Ovary (tissue), 10 donors: ENCODE measurements at places on chromosomes 11 and 22. TPM values are rescaled to one million over a fixed set of nuclear protein-coding genes. Genes with fewer than 3 reads are reported as not detected.

DNA sequence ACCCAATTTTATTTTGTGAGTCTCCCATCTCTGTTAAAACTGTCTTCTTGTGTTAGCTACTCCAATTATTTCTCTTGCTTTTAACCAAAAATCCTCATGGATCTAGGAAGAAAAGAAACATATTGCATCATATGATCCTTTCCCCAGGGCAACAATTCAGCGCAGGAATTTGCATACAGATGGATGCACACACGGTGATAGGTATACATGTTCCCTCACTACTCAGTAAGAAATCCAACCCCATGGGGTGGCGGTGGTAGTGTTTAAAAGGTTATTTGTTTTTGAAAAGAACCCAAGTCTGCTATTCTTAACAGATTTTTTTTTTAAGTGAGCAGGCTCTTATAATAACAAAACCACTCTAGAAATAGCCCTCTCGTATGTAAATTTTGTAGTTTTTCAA is 4.2 kb upstream of the SYN3 start:
- no peak overlapping the region for H3K27ac ChIP-seq
- no peak for DNase-seq
- H3K27me3 ChIP-seq = no peaks in the 10 kb centered on the region
- no peaks in the 10 kb centered on the region for H3K36me3 ChIP-seq
- no peaks in the 10 kb centered on the region for H3K4me1 ChIP-seq

- DNase-seq = no peak
- H3K4me3 ChIP-seq = no peak overlapping the region
- no peaks in the 10 kb centered on the region for H3K4me1 ChIP-seq
- H3K36me3 ChIP-seq = no peaks in the 10 kb centered on the region
- no peaks in the 10 kb centered on the region for H3K27me3 ChIP-seq
Observed at GRCh38 chr11:45737056-45737455, 67.9 kb upstream of the SLC35C1 start.

GRCh38 chr11:61118406-61118805 is 16.1 kb downstream of the CD5 start:
- no peak for DNase-seq
- H3K36me3 ChIP-seq = no peaks in the 10 kb centered on the region
- H3K4me1 ChIP-seq = peaks cover 6% of the 10 kb centered on the region
- no peak overlapping the region for H3K4me3 ChIP-seq
- H3K27ac ChIP-seq = no peak overlapping the region
- no peaks in the 10 kb centered on the region for H3K27me3 ChIP-seq

GRCh38 chr22:48251629-48252028 is 1489.2 kb downstream of the TBC1D22A start:
- H3K4me1 ChIP-seq = no peaks in the 10 kb centered on the region
- no peaks in the 10 kb centered on the region for H3K27me3 ChIP-seq
- H3K4me3 ChIP-seq = no peak overlapping the region
- H3K27ac ChIP-seq = no peak overlapping the region
- DNase-seq = no peak

- H3K4me3 ChIP-seq = no peak overlapping the region
- peak overlapping the region; percentile 84 for H3K27ac ChIP-seq
- peaks cover 14% of the 10 kb centered on the region for H3K4me1 ChIP-seq
- H3K27me3 ChIP-seq = no peaks in the 10 kb centered on the region
- no peak for DNase-seq
Observed at GRCh38 chr11:68037411-68038225, 1.2 kb upstream of the TCIRG1 start.

- peak; percentile 67 for DNase-seq
- no peaks in the 10 kb centered on the region for H3K36me3 ChIP-seq
- no peak overlapping the region for H3K27ac ChIP-seq
- peaks cover 5% of the 10 kb centered on the region for H3K4me1 ChIP-seq
- H3K4me3 ChIP-seq = peak overlapping the region; percentile 32
Observed at GRCh38 chr11:120564573-120565311, 53.2 kb downstream of the GRIK4 start.

GRCh38 chr11:131833366-131833765 is 463.0 kb downstream of the NTM start:
- no peak for DNase-seq
- no peaks in the 10 kb centered on the region for H3K27me3 ChIP-seq
- H3K36me3 ChIP-seq = no peaks in the 10 kb centered on the region
- H3K4me1 ChIP-seq = no peaks in the 10 kb centered on the region
- H3K4me3 ChIP-seq = no peak overlapping the region

DNA sequence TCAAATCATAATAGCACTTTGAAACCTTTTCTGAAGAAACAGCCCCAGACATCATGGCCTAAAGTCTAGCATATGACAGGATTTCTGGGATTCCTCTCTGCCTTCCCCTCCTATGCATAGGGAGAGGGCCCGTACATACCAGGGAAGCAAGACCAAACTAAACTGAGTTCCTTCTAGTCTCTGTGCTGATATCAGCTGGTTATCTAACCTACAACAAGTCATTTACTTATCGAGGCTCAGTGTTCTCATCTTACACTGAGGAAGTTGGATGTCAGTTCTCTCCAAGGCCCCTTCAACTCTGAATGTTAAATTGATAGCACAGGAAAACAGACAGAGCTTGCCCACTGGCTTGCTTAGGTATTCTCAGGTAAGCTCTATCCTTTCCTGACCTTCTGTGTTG is 17.0 kb upstream of the GRIK4 start:
- no peak for DNase-seq
- no peaks in the 10 kb centered on the region for H3K36me3 ChIP-seq
- no peak overlapping the region for H3K27ac ChIP-seq
- no peak overlapping the region for H3K4me3 ChIP-seq

- no peak overlapping the region for H3K27ac ChIP-seq
- no peaks in the 10 kb centered on the region for H3K36me3 ChIP-seq
- no peak for DNase-seq
Observed at GRCh38 chr22:22213231-22213630, 31.4 kb upstream of the VPREB1 start.

GRCh38 chr11:1592628-1593027 is 5.5 kb downstream of the KRTAP5-2 start:
- H3K27me3 ChIP-seq = no peaks in the 10 kb centered on the region
- DNase-seq = no peak
- H3K27ac ChIP-seq = no peak overlapping the region
- H3K4me3 ChIP-seq = no peak overlapping the region
- no peaks in the 10 kb centered on the region for H3K36me3 ChIP-seq

- no peaks in the 10 kb centered on the region for H3K27me3 ChIP-seq
- no peak overlapping the region for H3K4me3 ChIP-seq
- H3K4me1 ChIP-seq = peaks cover 3% of the 10 kb centered on the region
- no peak for DNase-seq
- H3K36me3 ChIP-seq = no peaks in the 10 kb centered on the region
Observed at GRCh38 chr22:50082961-50083461, 2.2 kb downstream of the MLC1 start.

DNA sequence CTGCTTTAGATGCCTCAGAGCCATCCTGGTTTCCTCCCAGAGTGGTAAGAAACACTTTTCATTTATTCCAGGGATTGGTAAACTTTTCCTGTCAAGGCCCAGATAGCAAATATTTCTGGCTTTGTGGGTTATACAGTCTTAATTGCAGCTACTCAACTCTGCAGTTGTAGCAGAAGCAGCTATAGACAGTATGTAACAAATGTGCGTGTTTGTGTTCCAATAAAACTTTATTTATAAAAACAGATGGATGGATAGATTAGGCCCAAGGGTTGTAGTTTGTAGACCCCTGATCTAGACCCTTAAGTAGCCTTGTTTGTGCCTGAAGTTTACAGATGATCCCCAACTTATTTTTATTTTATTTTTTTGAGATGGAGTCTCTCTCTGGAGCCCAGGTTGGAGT is 17.9 kb downstream of the NNMT start:
- H3K4me3 ChIP-seq = no peak overlapping the region
- no peaks in the 10 kb centered on the region for H3K36me3 ChIP-seq
- H3K4me1 ChIP-seq = no peaks in the 10 kb centered on the region
- no peak overlapping the region for H3K27ac ChIP-seq
- H3K27me3 ChIP-seq = no peaks in the 10 kb centered on the region

GRCh38 chr22:39487826-39488520 is 14.1 kb upstream of the MIEF1 start:
- H3K27ac ChIP-seq = no peak overlapping the region
- DNase-seq = no peak
- no peaks in the 10 kb centered on the region for H3K27me3 ChIP-seq
- no peak overlapping the region for H3K4me3 ChIP-seq
- H3K36me3 ChIP-seq = no peaks in the 10 kb centered on the region

DNA sequence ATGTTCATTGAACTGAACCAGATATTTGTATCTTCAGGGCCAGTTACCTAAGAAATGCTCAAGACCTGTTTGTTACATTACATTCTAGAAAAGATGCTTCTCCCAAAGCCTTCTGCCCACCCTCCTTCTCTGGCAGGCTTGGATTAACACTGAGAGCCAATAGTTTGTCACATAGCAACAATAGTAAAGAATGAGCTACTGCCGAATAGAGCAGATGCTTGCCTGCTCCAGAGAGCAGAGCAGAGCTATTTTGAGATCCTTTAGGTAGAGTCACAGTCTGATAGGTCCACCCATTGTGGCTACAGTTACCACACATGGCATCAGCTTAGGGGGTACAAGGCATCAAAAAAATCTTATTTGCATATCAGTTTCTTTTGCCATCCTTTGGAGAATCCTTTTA is 13.5 kb upstream of the EP300 start:
- no peaks in the 10 kb centered on the region for H3K4me1 ChIP-seq
- DNase-seq = no peak
- H3K36me3 ChIP-seq = no peaks in the 10 kb centered on the region
- H3K4me3 ChIP-seq = no peak overlapping the region
- H3K27ac ChIP-seq = no peak overlapping the region
- no peaks in the 10 kb centered on the region for H3K27me3 ChIP-seq

- no peaks in the 10 kb centered on the region for H3K4me1 ChIP-seq
- no peak overlapping the region for H3K27ac ChIP-seq
- H3K36me3 ChIP-seq = no peaks in the 10 kb centered on the region
- no peaks in the 10 kb centered on the region for H3K27me3 ChIP-seq
- no peak overlapping the region for H3K4me3 ChIP-seq
Observed at GRCh38 chr11:93845181-93846092, 5.0 kb downstream of the VSTM5 start.

GRCh38 chr11:77040889-77041288 is 6.7 kb downstream of the B3GNT6 start:
- peaks cover 4% of the 10 kb centered on the region for H3K4me1 ChIP-seq
- H3K36me3 ChIP-seq = no peaks in the 10 kb centered on the region
- no peak overlapping the region for H3K4me3 ChIP-seq

DNA sequence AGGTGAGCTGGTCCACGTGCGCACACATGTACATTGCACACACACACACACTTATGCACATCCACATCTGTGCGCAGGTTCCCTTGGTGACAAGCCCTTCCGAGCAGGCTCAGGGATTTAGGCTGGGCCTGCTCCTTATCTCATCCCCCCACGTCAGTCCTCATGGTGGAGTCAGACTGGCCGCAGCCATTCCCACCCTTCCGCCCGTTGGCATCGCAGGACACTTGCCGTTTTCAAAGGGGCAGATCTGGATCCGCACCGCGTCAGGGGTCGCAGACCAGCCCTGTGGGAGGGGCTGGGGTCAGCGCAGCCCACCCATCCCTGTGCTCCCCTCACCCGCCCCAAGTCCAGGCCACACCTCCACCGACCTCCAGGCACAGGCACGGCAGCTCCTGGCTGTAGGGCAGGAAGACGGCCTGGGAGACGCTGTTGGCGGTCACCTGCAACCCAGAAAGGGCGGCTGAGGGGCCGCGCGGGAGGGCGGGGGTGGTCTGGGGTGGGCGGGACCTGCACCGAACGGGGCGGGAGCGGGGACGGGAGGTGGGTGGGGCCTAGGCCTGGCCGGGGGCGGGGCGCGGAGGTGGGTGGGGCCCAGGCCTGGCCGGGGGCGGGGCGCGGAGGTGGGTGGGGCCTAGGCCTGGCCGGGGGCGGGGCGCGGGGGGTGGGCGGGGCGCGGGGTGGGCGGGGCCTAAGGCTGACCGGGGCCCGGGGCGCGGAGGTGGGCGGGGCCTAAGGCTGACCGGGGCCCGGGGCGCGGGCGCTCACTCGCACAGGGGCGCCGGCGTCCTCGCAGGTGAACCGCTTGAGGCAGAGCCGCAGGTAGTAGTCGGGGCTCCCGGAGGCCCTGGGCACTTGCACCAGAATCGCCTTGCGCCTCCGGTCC is 13.3 kb downstream of the IL17REL start:
- H3K4me1 ChIP-seq = peaks cover 4% of the 10 kb centered on the region
- H3K36me3 ChIP-seq = no peaks in the 10 kb centered on the region
- H3K4me3 ChIP-seq = no peak overlapping the region
- DNase-seq = no peak
- no peaks in the 10 kb centered on the region for H3K27me3 ChIP-seq
- no peak overlapping the region for H3K27ac ChIP-seq

GRCh38 chr11:60984149-60984548 is 12.7 kb downstream of the CD6 start:
- H3K4me3 ChIP-seq = no peak overlapping the region
- no peaks in the 10 kb centered on the region for H3K4me1 ChIP-seq
- no peak overlapping the region for H3K27ac ChIP-seq
- no peaks in the 10 kb centered on the region for H3K36me3 ChIP-seq
- no peak for DNase-seq
- H3K27me3 ChIP-seq = no peaks in the 10 kb centered on the region

- H3K4me3 ChIP-seq = no peak overlapping the region
- no peak for DNase-seq
- peaks cover 33% of the 10 kb centered on the region for H3K4me1 ChIP-seq
- H3K36me3 ChIP-seq = no peaks in the 10 kb centered on the region
- no peaks in the 10 kb centered on the region for H3K27me3 ChIP-seq
Observed at GRCh38 chr11:8726395-8726794, 43.8 kb downstream of the RPL27A start.

- DNase-seq = no peak
- H3K27me3 ChIP-seq = no peaks in the 10 kb centered on the region
- peaks cover 4% of the 10 kb centered on the region for H3K4me1 ChIP-seq
- no peak overlapping the region for H3K4me3 ChIP-seq
Observed at GRCh38 chr11:116794851-116795250, 3.2 kb upstream of the APOA5 start.

- no peak overlapping the region for H3K27ac ChIP-seq
- no peaks in the 10 kb centered on the region for H3K4me1 ChIP-seq
- H3K27me3 ChIP-seq = no peaks in the 10 kb centered on the region
- no peaks in the 10 kb centered on the region for H3K36me3 ChIP-seq
- no peak overlapping the region for H3K4me3 ChIP-seq
Observed at GRCh38 chr11:57164317-57164716, 17.4 kb upstream of the LRRC55 start.

- H3K27ac ChIP-seq = no peak overlapping the region
- no peak overlapping the region for H3K4me3 ChIP-seq
- no peaks in the 10 kb centered on the region for H3K27me3 ChIP-seq
- H3K4me1 ChIP-seq = no peaks in the 10 kb centered on the region
- DNase-seq = no peak
Observed at GRCh38 chr11:117731722-117732290, 65.2 kb downstream of the DSCAML1 start.

GRCh38 chr11:75562836-75563484 is 907 bp downstream of the SERPINH1 start:
- H3K4me1 ChIP-seq = peaks cover 34% of the 10 kb centered on the region
- H3K27ac ChIP-seq = peak overlapping the region; percentile 100
- no peaks in the 10 kb centered on the region for H3K36me3 ChIP-seq

- H3K4me3 ChIP-seq = no peak overlapping the region
- H3K4me1 ChIP-seq = no peaks in the 10 kb centered on the region
- no peaks in the 10 kb centered on the region for H3K36me3 ChIP-seq
- H3K27me3 ChIP-seq = no peaks in the 10 kb centered on the region
Observed at GRCh38 chr11:92545906-92546471, 321.4 kb downstream of the FAT3 start.

NLRP6 gene
- total RNA-seq = 0.20 TPM

TPBGL gene
- not detected for total RNA-seq

SMTNL1 gene
- not detected for total RNA-seq

SPDYC gene
- total RNA-seq = not detected

SCGB2A2 gene
- not detected for total RNA-seq

GGTLC2 gene
- not detected for total RNA-seq

MS4A6A gene
- total RNA-seq = 45.8 TPM

OR51I1 gene
- not detected for total RNA-seq

TOP3B gene
- 31.5 TPM for total RNA-seq

BARX2 gene
- 0.69 TPM for total RNA-seq

OR4D5 gene
- not detected for total RNA-seq

CDON gene
- 137 TPM for total RNA-seq

MS4A15 gene
- not detected for total RNA-seq
